ENCODE measurements at places on chromosomes 1 and 21.

- DNase-seq: no peak
Measured at GRCh38 chr1:185648858-185649589, 85.2 kb upstream of the HMCN1 start.

- no peak for DNase-seq
Measured at GRCh38 chr1:55916907-55917306, 662.5 kb downstream of the PLPP3 start.

DNA sequence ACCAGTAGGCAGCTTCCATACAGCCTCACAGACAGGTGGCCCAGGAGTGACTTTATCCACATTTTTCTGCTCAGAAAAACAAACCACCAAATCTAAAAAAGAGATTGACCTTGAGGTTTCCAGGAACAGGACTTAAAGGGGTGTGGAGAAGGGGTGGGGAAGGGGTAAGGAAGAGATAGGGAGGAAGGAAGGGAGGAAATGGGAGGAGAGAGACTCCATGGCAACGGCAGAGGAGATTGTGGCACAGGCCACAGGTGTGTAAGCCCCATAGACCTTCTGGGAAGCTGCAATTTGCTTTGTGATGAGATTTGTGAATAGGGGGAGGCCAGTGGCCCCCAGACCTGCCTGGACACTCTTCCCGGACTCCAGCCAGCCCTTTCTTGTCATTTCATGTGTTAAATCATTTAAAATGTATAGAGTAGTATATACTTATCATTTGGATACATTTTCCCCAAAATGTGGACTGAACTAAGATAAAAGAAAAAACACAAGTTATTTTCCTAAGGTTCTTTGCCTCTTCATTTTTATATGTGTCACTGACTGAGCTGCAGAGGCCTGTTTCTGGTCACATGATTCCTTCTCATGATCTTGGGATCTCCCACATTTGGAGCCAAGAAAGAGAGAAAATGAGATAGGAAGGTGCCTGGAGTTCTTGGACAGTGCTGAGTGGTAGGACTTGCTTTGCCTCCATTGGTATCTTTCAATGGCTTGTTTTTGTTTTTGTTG, 55.5 kb downstream of the CLIC6 start:
- no peak for DNase-seq

- DNase-seq: no peak
Measured at GRCh38 chr1:229781453-229781852, 155.4 kb downstream of the URB2 start.

DNA sequence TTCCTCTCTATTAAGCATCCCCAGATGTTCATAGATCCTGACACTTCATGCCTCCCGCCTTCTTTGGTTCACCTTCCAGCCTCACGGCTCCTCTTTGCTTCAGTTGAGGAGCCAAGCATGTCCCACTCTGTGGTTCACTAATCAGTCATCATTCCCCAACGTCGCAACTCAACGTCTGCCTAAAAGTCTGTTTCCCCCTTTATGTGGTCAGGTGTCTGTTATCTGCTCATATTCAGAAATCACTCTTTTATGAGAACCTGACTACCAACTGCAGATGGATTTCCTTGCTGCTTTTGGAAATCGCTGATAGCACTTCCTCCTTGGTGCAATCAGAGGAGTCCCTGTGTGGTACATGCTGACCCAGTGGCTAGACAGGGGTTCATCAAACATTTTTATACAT, 94.1 kb upstream of the VANGL1 start:
- no peak for DNase-seq

GRCh38 chr1:174742805-174743653, 256.7 kb upstream of the CACYBP start:
- DNase-seq: no peak

GRCh38 chr1:175073061-175073460, 5.4 kb downstream of the TNN start:
- no peak for DNase-seq

- no peak for DNase-seq
Measured at GRCh38 chr1:169043823-169044222, 62.7 kb upstream of the ATP1B1 start.
